Smooth muscle cell of the umbilical artery (primary cell): ENCODE measurements at places on chromosomes 3 and 15. TPM values are rescaled to one million over a fixed set of nuclear protein-coding genes. Genes with fewer than 3 reads are reported as not detected.

The SI gene
- total RNA-seq = not detected in 2 replicates

The CA12 gene
- 98.9 and 366 TPM in 2 replicates for total RNA-seq

The NSMCE3 gene
- 10.3 and 11.0 TPM in 2 replicates for total RNA-seq

The GPR87 gene
- 0.09 TPM in 1 of 2 replicates, not detected in the other for total RNA-seq

The ARGFX gene
- total RNA-seq = not detected in 2 replicates

The HESX1 gene
- total RNA-seq = 0.46 TPM in 1 of 2 replicates, not detected in the other

The B3GALNT1 gene
- 10.4 and 14.0 TPM in 2 replicates for total RNA-seq

The FES gene
- 15.4 and 27.4 TPM in 2 replicates for total RNA-seq

The NEO1 gene
- total RNA-seq = 88.6 and 109 TPM in 2 replicates
